ENCODE measurements at places on chromosomes 6 and 20. TPM values are rescaled to one million over a fixed set of nuclear protein-coding genes. Genes with fewer than 3 reads are reported as not detected.

GRCh38 chr6:87261534-87261933 is 60.9 kb upstream of the SMIM8 start:
- no peak for DNase-seq

The GRM1 gene
- polyA plus RNA-seq: 0.13 TPM

The ULBP1 gene
- 0.19 TPM for polyA plus RNA-seq

DNA sequence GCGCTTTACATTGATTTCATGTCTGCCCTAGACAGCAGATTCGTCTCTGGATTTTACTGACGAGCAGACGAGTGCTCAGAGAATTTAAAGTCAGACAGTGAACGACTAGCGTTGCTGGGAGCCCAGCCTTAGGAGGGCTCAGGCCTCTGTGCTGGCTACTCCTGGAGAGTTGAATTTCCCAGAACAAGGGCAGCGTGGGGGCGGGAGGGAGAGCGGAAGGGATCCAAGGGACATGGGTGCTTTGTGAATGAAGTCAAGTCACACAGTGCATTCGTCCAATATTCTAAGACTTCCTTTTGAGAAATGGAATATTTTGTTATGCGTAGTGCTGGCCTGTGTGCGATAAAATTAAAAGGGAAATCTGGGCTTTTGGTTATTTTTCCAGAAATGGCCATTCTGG is 126.5 kb downstream of the MYLK4 start:
- DNase-seq: no peak

- no peak for DNase-seq
Observed at GRCh38 chr6:14467591-14467990, 350.0 kb downstream of the CD83 start.

Data from muscle of back (tissue), 13 donors.